Stimulated activated CD4-positive, alpha-beta T cell treated with anti-CD3 and anti-CD28 coated beads, Interleukin-4, amount 100 ng/mL, for 4 hours (primary cell): ENCODE measurements at places on chromosomes 4 and X.
A peak's percentile ranks its signal among the peaks of the same experiment; 100 is the strongest.

DNA sequence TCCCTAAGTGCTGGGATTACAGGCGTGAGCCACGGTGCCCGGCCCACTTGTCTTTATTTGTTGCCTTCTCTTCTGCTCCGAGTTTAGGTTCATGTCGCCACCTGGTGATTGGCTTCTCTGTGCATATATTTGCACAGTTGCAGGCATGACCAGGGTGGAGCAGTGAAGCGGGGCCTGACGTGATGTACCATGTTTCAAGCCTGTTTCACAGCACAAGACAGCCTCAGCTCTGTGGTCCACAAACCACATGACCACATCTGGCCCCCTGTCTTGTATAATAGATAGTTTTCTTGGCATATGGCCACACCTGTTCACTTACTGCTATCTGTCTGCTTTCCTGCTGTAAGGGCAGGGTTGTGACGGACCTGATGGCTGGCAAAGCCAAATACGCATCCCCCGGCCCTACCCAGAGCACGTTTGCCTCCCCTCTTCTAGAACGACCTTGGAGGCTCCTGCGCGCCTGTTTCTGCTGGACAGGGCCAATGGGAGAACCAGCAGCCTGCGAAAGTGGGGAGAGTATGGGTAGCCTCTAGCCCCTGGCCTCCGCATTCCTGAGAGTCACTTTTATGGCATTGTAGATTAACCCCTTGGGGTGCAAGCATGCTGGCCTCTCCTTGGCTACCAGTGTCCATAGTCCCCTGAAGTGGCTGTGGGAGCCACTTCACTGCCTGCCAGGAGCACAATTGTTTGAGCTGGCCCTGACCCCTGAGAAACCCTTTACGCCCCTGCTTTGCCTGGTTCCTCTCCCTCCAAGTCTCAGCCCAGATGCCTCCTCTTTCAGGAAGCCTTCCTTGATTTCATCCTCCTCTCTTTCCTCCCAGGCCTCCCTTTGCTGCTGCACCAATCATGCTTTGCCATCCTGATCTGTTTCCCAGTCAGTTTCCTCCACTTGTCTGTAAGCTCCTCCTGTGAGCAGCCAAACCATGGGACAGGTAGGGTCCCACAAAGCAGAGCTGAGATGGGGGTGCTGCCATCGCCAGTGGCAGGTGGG, 6.0 kb upstream of the SH3TC1 start:
- DNase-seq = no peak

DNA sequence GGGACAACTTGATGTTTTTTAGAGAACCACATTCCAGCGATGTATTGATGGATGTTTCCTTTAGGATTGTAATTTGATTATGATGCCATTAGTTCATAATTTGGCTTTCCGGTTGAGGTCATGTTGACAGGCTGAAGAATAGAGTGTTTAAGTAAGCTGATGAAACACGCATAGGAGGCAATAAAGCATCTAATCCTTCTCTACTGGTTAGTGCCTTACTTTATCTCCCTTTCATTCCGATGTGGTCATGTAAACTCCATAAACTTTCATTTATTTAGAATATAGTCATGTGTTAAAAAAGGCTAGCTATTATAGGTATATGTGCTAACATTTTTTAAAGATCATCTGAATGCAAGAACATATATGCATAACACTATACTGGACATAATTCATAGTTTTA, 15.0 kb downstream of the FRMPD4 start:
- DNase-seq = no peak

DNA sequence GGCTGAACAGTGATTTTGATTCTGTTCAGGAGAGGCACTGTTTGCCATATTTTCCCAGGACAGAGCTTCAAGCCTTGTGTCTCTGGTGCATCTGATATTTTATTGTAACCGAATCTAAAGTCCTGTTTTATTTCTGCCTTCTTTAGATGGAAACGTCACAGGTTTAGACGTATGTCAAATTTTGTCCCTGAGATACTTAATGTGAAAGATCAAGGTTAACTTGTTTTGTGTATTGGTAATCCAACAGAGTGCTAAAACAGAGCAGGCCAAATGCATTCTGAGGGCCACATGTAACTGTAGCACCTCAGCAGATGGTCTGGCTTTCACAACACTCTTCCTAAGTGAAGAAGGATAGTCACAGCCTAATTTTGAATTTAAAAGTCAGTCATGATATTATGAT, at the start of gene GNRHR:
TSS of gene GNRHR (minus strand) at position 101 of the 400 bp plus-strand sequence. CDS start at position 48, 53 bp downstream.
- DNase-seq = no peak

- no peak for DNase-seq
Observed at GRCh38 chrX:64570204-64570603, 175.0 kb upstream of the MTMR8 start.

GRCh38 chr4:102390438-102390837, 45.2 kb upstream of the SLC39A8 start:
- DNase-seq = no peak

DNA sequence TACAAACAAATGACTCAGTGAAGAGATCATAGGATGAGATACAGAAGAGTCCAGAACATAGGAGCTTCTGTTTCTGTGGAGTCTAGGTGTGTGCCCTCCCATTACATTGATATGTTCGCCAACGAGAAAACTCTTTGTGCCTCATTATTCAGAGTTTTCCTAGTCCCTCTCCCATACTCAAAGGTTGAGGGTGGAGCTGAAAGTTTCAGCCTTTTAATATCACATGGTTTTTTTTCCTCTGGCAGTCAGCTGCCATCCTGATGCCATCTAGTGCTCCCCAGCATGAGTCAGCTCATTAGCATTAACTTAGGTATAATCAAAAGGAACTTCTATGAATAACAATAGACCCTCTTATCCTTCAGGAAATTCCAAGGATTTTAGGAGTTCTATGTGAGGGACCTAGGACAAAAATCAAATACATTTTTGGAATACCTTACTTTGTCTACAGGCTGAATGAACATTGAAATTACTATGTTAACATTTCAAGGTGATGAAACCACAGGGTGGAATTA, 559.6 kb upstream of the AMOT start:
- DNase-seq = no peak

DNA sequence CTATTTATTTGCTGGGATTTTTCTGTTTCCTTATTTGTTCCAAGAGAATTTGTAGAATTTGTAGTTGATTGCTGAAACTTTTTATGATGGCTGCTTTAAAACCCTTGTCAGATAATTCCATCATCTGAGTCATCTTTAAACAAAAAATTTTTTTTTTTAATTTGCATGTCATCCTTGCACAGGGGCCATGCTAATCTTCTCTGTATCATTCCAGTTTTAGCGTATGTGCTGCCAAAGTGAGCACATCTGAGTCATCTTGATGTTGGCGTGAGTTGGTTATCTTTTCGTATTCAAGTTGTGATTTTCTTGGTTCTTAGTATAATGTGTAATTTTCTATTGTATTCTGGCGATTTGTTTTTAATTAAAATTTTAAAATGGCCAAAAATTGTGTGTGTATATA, 18.7 kb upstream of the ZNF157 start:
- no peak for DNase-seq

DNA sequence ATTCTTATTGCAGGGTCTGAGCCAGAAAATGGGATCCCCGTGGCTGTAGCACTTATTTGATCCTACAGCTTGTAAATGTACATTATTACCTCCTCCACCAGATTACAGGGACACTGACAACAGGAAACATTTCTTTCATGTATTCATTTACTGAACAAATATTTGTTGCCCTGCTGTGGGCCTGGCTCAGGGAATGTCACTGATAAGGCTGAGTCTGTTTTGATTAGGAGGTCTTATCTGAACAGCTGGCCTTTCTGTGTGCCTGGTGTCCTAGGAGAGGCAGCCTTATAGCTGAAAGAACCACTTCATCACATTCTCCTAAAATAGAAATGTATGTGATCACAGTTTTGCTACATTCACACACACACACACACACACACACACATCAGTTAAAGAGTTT, 45.5 kb upstream of the PROM1 start:
- DNase-seq = no peak

DNA sequence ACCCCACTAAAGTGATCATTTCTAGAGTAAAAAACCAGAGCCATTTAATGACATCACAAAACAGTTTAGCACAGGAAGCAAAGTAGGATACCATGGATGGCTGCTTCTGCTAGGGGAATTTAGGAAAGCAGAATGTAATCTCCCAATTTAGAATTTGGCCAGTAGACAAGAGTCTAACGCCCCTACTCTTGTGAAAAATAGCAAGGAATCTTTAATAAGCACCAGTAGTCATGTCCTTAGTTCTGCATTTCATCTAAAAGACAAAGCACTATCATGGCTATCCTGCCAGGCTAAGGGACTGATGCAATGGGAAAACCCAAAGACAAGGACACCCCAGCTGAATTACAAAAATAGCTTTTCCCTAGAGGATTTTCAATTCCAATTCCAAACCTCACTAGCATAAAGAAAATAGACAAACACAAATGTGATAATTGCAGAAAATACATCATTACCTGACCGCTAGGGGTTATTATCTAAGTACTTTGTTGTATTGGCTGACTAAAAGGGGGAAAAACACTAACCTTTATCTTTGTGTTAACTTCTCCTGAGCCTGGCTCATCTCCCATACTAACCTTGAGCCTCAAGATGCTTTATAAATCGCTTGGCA, 2.6 kb upstream of the AMMECR1 start:
- DNase-seq = no peak

DNA sequence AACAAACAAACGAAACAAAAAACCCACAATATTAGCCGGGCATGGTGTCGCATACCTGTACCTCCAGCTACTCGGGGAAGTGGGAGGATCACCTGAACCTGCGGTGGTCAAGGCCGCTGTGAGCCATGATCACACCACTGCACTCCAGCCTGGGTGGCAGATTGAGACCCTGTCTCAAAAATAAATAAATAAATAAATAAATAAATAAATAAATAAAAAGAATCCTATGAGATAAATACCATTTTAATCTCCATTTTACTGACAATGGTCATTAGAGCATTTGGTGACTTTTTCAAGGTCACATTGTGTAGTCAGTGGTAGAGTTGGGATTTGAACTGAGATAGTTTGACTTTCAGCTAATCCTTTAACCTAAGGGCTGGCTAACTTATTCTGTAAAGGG, 11.4 kb downstream of the TRPC5 start:
- no peak for DNase-seq

DNA sequence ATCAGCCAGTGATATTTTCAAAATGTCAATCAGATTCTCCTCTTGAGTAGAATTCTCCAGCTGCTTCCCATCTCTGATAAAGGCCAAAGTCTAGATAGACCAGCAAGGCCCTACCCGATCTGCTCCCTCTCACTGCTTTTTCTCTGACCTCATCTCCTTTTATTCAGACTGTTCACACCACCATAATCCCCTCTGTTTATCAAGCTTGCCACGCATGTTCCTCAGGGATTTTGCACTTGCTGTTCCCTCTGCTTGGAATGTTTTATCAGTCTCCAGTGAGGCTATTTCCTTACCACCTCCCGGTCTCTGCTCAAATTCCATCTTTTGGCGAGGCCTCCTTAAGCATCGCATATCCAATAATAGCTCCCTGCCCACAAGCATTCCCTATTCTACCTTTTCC, 20.1 kb downstream of the NOCT start:
- no peak for DNase-seq

- peak; percentile 30 for DNase-seq
Observed at GRCh38 chrX:11908371-11908770, 150.3 kb downstream of the MSL3 start.

- DNase-seq = no peak
Observed at GRCh38 chr4:138053641-138054301, 188.4 kb downstream of the SLC7A11 start.

GRCh38 chrX:131289527-131289926, 421 bp upstream of the IGSF1 start:
- DNase-seq = no peak

DNA sequence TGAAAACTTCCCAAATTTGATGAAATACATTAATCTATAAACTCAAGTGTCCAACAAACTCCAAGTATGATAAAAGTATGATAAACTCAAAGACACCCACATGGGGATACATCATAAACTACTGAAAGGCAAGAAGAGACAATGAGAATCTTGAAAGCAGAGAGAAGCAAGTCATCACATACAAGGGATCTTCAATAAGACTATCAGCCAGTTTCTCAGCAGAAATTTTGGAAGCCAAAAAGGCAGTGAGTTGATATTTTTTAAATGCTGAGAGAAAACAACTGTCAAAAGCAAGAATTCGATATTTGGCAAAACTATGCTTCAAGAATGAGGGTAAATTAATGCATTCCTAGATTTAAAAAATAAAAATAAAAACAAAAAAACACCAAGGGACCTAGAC, 16.5 kb downstream of the PDCL2 start:
- DNase-seq = no peak

DNA sequence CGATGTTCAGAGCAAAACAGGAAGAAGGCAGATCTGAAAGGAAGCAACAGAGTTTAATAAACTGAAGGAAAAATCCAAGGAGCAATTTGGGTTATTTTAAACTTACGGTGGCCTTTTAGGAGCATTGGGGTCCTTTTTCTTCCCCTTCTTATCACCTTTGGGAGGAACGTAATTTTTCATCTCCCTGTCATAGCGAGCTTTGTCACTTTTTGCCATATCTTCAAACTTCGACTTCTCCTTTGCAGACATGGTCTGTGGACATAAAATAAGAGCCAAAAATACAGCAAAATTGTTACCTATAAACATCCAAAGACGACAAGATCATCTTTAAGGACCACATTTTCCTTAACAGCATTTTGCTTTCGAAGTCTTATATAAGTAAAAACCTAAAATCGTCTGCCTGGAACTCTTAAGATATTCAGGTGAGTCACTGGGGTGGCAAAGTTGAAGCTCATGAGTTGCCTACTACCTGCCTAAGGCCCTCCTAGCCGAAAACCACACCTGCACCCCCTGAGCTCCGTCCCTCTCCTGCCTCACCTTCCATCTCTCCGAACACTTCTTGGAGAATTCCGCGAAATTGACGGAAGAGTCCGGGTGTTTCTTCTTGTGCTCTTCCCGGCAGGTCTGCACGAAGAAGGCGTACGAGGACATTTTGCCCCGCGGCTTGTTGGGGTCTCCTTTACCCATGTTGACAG, 1.0 kb downstream of the HMGB2 start:
- DNase-seq = peak; percentile 16
